LoVo (cell line): ENCODE measurements at places on chromosomes 6 and 20.

GRCh38 chr6:149862922-149863697 lies 1.0 kb downstream of the LRP11 start:
- peak; percentile 74 for DNase-seq

GRCh38 chr20:46012921-46013320 lies 4.2 kb downstream of the MMP9 start:
- no peak for DNase-seq

- no peak for DNase-seq
These were observed 40.0 kb upstream of the KCNK16 start for GRCh38 chr6:39362487-39362865.

- peak; percentile 25 for DNase-seq
These were observed 12.1 kb downstream of the FOXS1 start for GRCh38 chr20:31833130-31833930.

GRCh38 chr20:42360621-42361020 lies 742.4 kb upstream of the CHD6 start:
- DNase-seq: no peak

- peak; percentile 6 for DNase-seq
These were observed 47.6 kb downstream of the KIZ start for GRCh38 chr20:21173485-21173884.

- no peak for DNase-seq
These were observed 19.3 kb downstream of the DEK start for GRCh38 chr6:18245079-18245478.

GRCh38 chr20:18589941-18590674 lies 2.3 kb downstream of the DTD1 start:
- DNase-seq: no peak

DNA sequence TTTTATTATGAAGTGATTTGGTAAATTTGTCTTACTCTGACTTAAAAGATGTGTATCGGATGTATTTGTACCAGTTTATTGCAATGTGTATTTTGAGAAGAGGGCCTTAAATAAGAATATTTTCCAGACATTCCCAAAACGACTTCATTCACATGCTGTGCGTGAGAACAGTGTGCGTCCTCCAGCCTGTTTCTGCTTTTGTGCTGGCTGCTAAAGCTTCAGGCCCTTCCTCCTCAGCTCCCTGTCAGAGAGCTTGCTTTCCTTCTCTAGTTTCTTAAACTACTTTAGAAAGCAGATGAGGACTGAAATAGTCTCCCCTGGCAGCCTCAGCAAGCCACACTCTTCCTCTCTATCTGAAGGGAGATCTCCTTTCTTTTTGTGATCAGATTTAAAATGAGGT lies 157.8 kb downstream of the SAMD5 start:
- no peak for DNase-seq
